ENCODE measurements at places on chromosomes 1 and 21. TPM values are rescaled to one million over a fixed set of nuclear protein-coding genes. Genes with fewer than 3 reads are reported as not detected.
A peak's percentile ranks its signal among the peaks of the same experiment; 100 is the strongest.

DNA sequence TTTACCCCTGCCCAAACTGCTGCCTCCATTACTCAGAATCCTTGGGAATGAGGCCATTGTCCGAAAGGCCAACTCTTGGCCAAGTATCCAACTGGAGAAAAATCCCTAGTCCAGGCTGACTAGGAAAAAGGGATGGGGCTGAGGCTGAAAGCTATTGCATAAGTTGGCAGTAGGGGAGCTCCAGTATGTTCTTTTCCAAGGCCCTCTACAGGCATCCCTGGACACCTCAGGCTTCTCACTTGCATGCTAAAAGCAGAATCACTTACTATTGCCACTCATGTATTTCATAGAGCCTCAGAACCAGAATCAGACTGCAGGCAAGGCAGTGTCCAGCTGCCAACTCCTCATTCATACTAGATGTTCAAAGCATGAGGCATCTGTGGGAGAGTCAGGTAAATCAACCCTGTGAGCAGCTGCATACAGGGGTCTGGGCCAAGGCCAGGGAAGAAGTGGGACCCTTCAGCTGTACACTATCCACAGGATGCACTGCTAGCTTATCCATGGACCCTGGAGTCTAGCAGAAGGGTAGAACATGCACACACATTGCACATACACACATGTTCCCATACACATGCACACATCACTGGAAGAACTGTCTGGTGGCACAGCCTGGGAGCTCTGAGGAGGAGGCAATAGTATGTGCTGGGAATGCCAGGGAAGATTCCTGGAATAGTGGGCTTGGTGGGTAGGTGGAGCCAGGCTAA is 195.3 kb downstream of the C1orf94 start:
- no peak for DNase-seq
- H3K4me3 ChIP-seq, result no peak overlapping the region
- no peak overlapping the region for H3K27ac ChIP-seq
- no peaks in the 10 kb centered on the region for H3K4me1 ChIP-seq

DNA sequence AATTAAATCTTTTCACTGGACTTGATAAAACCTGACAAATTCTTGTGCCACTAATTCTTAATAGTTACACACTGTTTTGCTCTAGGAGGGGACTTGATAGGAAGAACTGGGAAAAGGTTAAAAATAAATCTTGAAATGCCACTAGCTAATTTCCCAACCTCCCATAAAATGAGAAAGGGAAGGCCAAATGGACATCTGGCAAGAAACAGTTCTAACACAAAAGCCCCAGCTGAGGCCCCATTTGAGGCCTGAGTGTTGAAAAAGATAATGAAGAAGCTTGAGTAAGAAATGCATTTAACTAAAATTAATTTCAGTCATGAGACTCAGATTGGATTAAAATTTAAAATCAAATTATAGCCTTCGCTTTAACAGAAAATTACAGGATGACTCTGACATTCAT is 11.2 kb upstream of the RAP1GAP start:
- H3K36me3 ChIP-seq, result peaks cover 35% of the 10 kb centered on the region
- no peak overlapping the region for H3K27ac ChIP-seq
- peaks cover 3% of the 10 kb centered on the region for H3K27me3 ChIP-seq
- no peak for DNase-seq

DNA sequence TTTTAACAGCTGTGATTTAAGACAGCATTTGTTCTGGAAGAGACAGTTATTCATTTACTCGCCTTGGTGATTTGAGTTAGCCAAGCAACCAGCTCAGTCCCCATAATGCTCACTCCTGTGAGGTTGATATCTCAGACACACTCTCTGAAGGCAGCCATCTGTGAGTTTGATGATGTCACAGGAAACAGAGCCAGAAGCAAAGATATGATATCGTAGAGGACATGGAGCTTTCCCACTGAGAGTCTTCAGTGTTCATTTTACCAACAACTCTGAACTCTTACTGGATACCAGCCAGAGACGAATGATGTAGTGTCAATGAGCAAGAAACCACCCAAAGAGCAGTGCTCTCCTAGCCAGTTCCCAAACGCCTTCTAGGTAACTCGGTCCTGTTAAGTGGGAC is 219.4 kb downstream of the SLC35F3 start:
- no peak for DNase-seq
- no peaks in the 10 kb centered on the region for H3K4me1 ChIP-seq
- H3K4me3 ChIP-seq, result no peak overlapping the region

DNA sequence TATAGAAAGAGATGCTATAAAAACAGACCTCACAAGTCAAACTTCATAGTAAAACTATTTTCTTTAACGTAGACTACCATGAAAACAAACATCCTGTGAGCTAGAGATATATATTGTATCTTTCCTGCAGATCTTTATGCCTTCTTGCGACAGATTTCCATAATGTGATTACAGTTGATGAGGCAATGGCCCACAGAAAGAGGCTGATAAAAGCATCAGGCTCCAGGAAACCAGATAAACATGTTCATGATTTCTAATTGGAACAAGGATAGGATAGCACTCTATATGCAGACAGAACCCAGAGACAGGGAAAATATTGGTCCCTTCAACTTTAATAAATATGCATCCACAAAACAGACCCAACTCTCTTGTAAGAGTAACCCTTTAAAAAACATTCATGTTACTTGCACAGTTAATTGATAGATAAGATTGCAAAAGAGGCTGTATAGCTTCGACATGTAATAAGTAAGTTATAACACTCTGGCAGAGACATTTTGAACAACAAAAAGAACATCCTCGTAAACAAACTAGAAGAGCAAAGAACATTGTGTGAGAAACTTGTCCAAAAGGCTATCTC is 329.4 kb downstream of the AGBL4 start:
- H3K36me3 ChIP-seq, result no peaks in the 10 kb centered on the region
- H3K27me3 ChIP-seq, result no peaks in the 10 kb centered on the region
- no peak overlapping the region for H3K4me3 ChIP-seq
- DNase-seq, result no peak
- H3K4me1 ChIP-seq, result no peaks in the 10 kb centered on the region

- DNase-seq, result no peak
- H3K36me3 ChIP-seq, result no peaks in the 10 kb centered on the region
- no peak overlapping the region for H3K27ac ChIP-seq
- H3K4me1 ChIP-seq, result peaks cover 52% of the 10 kb centered on the region
- H3K4me3 ChIP-seq, result no peak overlapping the region
Measured at GRCh38 chr1:27149084-27149761, 5.7 kb downstream of the SLC9A1 start.

DNA sequence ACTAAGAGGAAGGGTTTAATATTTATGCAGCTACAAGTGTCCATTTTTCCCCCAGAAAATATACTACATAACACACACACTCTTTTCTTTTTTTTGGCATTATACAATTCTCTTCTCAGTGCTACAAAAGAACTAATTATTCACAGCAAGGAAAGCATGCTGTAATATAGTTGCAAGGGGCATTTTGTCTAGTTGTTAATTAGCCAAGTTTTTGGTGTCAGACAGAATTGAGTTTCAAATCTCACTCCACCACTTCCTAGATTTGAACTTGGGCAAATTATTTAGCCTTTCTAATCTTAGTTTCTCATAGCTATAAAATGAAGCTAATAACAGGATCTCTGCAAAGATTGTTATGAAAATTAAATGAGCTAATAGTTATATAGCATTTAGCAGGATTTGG is 60.0 kb upstream of the VTCN1 start:
- H3K4me1 ChIP-seq, result no peaks in the 10 kb centered on the region
- DNase-seq, result no peak
- H3K4me3 ChIP-seq, result no peak overlapping the region
- H3K27me3 ChIP-seq, result peaks cover 5% of the 10 kb centered on the region
- no peaks in the 10 kb centered on the region for H3K36me3 ChIP-seq
- H3K27ac ChIP-seq, result no peak overlapping the region

- H3K4me1 ChIP-seq, result no peaks in the 10 kb centered on the region
- peak; percentile 5 for DNase-seq
- no peak overlapping the region for H3K27ac ChIP-seq
- H3K4me3 ChIP-seq, result no peak overlapping the region
- no peaks in the 10 kb centered on the region for H3K36me3 ChIP-seq
Measured at GRCh38 chr1:62144238-62144831, 50.3 kb upstream of the L1TD1 start.

DNA sequence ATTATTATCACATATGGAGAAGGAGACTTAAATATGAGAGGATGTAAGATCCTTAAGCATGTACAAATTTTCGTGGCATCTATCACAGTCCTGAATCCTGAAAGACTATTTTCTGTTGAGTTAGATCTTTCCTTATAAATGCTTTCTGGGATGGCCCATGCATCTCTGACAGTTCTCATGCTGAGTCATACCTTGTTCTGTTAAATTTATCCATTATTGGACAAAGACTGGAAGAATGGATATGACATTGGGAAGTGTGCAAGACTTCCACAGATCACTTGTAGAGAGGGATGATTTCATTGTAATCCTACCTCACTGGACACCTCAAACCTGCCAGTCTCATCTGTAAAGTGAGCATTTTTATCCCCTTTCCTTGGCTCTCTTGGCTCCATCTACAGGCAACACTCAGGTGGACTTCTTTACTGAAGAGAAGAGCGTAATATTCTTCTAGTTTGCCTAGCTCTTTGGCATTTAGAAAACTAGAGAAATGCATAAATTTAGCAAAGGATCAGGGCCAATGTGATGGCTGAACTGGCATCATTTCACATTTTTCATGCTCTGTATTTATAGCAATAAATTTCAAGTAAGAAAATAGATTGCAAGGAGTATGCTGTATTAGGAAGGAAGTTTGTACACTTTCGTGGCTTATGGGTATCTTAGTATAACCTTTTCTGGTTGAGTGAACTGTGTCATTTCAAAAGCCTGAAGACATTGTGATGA is 128.2 kb downstream of the NFIA start:
- DNase-seq, result no peak
- no peaks in the 10 kb centered on the region for H3K4me1 ChIP-seq
- H3K27me3 ChIP-seq, result peaks cover 3% of the 10 kb centered on the region

DNA sequence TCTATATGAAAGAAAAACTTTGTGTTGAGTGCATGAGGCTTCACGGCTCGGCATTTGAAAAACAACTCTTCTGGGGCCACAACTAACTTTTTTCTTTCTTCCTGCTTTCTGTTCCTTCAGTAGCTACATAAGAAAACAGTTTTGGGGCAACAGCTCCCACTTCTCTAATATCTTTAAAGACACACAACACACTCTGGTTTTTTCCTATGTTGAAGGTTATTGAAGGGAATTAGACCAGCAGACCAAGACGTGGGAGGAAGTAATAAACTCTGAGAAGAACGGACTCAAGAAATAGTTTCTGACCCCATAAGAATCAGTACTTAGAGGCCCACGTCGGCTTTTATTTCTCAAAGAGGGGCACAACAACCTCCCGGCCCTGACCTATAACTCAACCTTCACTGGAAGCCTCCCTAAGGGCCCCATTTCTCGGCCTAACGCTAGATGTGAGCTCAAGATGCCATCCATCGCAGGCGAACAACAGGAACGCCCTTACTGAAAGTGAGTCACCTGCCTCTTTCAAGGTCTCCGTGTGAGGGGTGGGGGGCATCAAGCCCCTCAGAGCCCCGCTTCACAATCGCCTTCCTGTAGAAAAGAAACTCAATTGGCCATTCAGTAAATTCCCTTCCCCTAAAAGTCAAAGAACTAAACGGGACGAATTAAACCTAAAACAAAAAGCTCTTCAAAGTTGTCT is 844 bp downstream of the ZMYM6 start:
- H3K36me3 ChIP-seq, result peaks cover 12% of the 10 kb centered on the region
- H3K27ac ChIP-seq, result peak overlapping the region; percentile 96
- H3K27me3 ChIP-seq, result peaks cover 4% of the 10 kb centered on the region
- H3K4me3 ChIP-seq, result peak overlapping the region; percentile 100
- H3K4me1 ChIP-seq, result peaks cover 43% of the 10 kb centered on the region

- peaks cover 28% of the 10 kb centered on the region for H3K4me1 ChIP-seq
- H3K36me3 ChIP-seq, result no peaks in the 10 kb centered on the region
- H3K4me3 ChIP-seq, result peak overlapping the region; percentile 72
- peak overlapping the region; percentile 90 for H3K27ac ChIP-seq
- peak; percentile 16 for DNase-seq
Measured at GRCh38 chr1:116325922-116326321, 47.1 kb upstream of the ATP1A1 start.

- H3K4me3 ChIP-seq, result no peak overlapping the region
- DNase-seq, result no peak
- H3K27ac ChIP-seq, result no peak overlapping the region
- peaks cover 2% of the 10 kb centered on the region for H3K27me3 ChIP-seq
- peaks cover 31% of the 10 kb centered on the region for H3K36me3 ChIP-seq
Measured at GRCh38 chr1:231252336-231252735, 11.3 kb downstream of the GNPAT start.

- DNase-seq, result no peak
- H3K27me3 ChIP-seq, result peaks cover 36% of the 10 kb centered on the region
- H3K4me1 ChIP-seq, result peaks cover 24% of the 10 kb centered on the region
- no peak overlapping the region for H3K4me3 ChIP-seq
Measured at GRCh38 chr1:229689273-229689672, 63.2 kb downstream of the URB2 start.

DNA sequence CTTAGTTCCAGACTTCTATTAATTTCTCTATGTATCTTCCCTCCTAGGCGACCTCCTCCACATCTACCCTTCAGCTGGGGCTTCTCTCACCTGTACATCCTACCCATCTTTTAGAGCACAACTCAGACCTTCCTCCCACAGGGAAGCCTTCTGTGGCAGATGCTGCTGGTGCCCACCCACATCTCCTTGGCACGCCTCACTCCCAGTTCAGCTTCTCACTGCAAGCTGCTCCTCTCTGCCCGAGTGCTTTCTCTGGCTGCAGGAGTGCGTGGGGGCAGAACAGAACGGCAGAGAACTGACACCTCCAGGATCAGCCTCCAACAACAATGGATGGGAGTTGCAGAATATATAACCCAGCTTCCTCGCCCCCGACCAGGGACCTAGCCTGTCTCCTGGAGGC is 36.5 kb downstream of the ZBTB18 start:
- no peaks in the 10 kb centered on the region for H3K36me3 ChIP-seq
- no peaks in the 10 kb centered on the region for H3K4me1 ChIP-seq
- no peak for DNase-seq
- peaks cover 19% of the 10 kb centered on the region for H3K27me3 ChIP-seq

DNA sequence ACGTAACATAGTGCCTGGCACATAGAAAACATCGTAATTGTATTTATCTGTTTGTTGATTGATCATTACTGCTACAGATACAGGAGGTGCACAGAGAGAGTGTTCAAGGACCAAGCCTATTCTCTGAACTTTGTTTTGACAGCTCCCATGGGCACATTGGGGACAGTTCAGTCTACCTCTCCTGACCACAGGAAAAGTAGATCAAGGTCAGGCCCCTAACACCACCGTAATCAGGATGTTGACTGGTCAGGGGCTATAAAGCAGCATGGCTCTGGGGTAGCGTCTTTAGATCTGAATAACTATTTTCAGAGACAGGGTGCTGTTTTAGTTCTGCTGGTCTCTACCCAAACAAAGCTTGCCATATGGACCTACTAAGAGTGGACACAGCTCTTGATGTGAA is 223.1 kb upstream of the IRF2BP2 start:
- no peaks in the 10 kb centered on the region for H3K36me3 ChIP-seq
- no peak overlapping the region for H3K4me3 ChIP-seq
- no peaks in the 10 kb centered on the region for H3K4me1 ChIP-seq
- peaks cover 5% of the 10 kb centered on the region for H3K27me3 ChIP-seq

PHGDH gene
- polyA plus RNA-seq, result 2.6 TPM

RGS16 gene
- polyA plus RNA-seq, result 0.21 TPM

RCC2 gene
- 28.1 TPM for polyA plus RNA-seq

NLRP3 gene
- polyA plus RNA-seq, result 1.5 TPM

Measured in immature natural killer cell (primary cell).